ENCODE measurements at places on chromosomes 7 and 10.
A peak's percentile ranks its signal among the peaks of the same experiment; 100 is the strongest.

DNA sequence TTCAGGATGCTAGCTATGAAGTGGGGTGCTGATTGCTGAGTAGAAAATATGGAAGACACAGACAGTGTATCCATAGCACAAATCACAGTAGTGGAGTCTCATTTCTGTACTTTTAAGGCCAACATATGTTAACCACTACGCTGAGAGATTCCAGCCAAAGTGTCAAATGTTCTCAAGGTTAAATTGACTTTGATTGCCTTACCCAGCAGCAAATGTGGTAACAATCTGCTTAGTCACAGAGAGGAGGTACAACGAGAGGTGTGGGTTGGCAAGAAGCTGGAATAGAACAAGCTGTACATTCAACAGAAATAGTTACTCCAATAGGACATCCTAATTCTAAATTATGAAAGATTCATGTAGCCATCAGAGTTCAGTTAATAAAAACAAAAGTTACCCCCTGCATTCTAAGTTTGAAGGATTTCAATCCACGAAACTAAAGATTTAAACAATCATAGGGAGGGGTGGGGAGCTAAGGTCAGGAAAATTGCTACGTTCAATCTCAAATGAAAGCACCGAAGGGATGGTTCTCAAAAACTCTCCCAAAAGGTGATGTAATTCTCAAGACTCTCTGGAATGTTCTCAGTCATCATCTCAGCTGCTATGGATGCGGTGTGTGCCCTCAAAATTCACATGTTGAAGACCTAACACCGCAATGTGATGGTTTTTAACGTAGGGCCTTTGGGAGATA lies 137.0 kb downstream of the ETV1 start:
- DNase-seq = no peak

GRCh38 chr10:11433657-11434056 lies 177.8 kb downstream of the USP6NL start:
- no peak for DNase-seq

DNA sequence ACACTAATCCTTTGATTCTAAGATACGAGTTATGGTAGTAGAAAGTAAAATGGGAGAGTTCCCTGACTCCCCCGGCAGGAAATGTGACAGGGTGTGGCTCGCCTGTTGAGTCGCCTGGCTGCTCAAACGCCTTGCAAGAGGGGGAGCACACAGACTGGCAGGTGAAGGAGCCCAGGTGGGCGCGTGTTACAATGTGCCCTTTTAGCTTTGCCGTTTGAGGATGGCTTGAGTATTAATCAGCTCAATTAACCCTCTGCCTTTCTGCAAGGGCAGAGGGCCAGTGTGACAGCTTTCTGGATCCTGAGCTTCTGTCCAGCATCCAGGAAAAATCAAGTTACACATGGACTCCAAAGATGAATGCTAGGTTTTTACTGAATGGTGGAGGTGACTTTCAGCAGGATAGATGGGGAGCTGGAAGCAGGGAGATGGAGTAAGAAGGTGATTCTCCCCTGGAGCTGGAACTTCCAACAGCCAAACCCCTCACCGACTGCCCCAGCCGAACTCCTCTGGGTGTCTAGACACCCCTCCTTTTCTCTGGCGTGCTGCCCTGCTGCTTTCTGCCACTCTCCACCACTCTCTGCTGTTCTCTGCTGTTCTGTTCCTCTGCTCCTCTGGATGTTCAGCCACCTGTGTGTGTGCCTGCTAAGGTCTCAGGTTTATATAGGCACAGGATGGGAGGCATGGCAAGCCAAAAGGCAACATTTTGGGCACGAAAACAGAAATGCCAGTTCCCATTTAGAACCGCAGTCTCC lies 548.8 kb upstream of the KCND2 start:
- DNase-seq = no peak

- DNase-seq = no peak
Observed at GRCh38 chr10:118080817-118081216, 34.1 kb upstream of the RAB11FIP2 start.

DNA sequence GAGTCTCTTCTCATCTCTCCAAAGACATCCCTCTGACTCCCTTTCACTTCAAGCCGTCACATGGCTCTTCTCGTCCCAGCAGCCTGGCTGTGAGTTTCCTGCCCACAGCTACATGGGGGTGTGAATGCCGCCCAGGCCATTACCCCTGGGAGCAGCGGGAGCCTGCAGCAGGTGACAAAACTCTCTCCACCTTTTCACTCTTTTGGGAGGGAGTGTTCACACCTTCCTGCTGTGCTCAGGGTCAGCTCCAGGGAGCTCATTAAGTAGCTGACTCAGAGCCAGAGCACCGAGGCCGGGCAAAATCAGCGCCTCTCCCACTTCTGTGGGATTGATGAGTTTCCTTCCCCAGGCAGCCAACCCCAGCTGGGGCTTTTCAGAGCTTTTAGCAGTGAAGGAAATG lies 271.3 kb downstream of the TYW1 start:
- DNase-seq = no peak

- peak; percentile 56 for DNase-seq
Observed at GRCh38 chr7:152341039-152341913, 94.5 kb downstream of the KMT2C start.

GRCh38 chr7:100966542-100967291 lies 2.6 kb upstream of the MUC12 start:
- no peak for DNase-seq

GRCh38 chr7:39269034-39269433 lies 291.3 kb downstream of the POU6F2 start:
- no peak for DNase-seq

DNA sequence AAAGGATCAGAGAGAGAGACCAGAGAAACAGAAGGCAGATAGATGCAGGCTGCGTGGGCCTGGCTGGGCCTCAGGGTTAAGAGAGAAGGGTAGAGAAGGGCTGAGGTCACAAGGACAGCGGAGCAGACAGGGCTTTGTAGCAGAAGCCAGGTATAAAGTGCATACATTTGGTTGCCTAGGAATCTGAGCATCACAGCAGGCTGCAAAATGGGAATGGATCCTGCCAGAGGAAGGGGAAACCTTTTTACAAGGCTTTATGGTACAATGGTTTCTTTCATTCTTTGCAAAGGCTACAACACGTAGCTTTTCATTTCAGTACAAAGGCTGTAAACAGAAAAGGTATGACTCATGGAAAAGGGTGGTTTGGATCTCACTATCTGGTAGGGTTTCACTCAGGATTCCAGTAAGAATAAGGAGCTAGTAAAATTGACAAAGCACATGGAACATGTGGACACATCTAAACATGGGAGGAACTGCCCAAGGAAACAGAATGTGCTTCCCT lies 275.1 kb downstream of the DOCK4 start:
- DNase-seq = no peak

- DNase-seq = no peak
Observed at GRCh38 chr10:120761951-120762350, 89.2 kb upstream of the WDR11 start.

- DNase-seq = no peak
Observed at GRCh38 chr7:116554911-116555310, 30.1 kb downstream of the CAV1 start.

DNA sequence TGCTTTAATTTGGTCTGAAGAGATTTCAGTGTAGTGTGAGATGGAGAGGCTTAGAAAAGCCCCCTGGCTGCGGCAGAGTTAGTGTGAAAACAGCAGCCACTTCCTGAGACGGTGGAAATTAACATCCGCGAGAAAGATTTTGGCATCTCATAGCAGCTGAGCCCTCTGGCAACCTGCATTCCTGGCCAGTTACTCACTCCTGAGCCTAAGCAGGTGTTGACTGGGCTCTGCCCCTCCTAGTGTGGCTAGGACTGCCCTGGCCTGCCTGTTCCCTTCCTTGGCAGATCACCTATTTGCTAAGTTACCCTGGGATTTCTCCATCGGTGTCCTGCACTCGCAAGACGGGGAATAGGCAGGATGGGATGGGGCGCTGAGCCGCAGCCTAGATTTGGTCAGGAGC lies 57.6 kb upstream of the LMTK2 start:
- no peak for DNase-seq
